Glutamatergic neuron (in vitro differentiated cells): ENCODE measurements at places on chromosomes 2 and 18. TPM values are rescaled to one million over a fixed set of nuclear protein-coding genes. Genes with fewer than 3 reads are reported as not detected.
A peak's percentile ranks its signal among the peaks of the same experiment; 100 is the strongest.

SIX3 gene
- total RNA-seq: 0.86 TPM

HTR2B gene
- not detected for total RNA-seq

LRRTM1 gene
- total RNA-seq: 3.8 TPM

GRCh38 chr2:204370172-204370718 is 175.0 kb upstream of the PARD3B start:
- no peak for DNase-seq

GRCh38 chr2:48982887-48983435 is 171.4 kb downstream of the FSHR start:
- DNase-seq: no peak

GALR1 gene
- total RNA-seq: 0.49 TPM

DNA sequence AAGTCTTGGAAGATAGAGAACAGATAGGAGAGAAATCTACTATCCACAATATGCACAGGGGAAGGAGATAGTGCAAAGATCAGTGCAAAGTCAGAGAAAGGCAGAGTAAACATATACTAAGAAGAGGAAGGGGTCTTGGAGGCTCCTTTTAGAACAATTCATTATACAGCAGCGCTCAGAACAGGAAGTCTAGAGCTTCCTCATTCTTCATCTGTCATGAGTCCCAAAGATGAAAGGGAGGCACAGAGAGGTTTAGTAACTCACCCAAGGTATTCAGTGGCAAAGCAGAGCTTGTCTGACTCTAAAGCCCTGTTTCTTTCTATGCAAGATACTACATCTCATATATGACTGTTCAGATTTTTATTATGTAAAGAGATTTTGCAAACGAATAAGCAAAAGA is 1.4 kb downstream of the SP110 start:
- DNase-seq: no peak

CLK1 gene
- 141 TPM for total RNA-seq

DNA sequence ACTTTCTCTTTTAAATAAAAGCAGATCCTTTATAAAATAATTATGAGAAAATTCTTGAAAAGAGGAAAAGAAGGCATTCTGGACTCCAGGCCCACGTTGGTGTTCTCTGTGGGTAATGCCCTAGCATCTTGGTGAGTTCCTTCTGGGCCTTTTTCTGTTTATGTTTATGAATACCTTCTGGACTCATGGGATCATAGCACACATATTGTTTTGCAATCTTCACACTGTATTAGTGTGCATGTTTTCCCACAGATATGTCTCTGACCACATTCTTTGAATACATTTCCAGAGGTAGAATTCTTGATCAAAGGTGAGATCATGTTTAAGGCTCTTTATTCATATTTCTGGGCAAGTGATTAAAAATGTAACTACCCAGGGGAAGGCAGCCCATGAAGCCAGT is 15.9 kb downstream of the GLI2 start:
- DNase-seq: no peak

DNA sequence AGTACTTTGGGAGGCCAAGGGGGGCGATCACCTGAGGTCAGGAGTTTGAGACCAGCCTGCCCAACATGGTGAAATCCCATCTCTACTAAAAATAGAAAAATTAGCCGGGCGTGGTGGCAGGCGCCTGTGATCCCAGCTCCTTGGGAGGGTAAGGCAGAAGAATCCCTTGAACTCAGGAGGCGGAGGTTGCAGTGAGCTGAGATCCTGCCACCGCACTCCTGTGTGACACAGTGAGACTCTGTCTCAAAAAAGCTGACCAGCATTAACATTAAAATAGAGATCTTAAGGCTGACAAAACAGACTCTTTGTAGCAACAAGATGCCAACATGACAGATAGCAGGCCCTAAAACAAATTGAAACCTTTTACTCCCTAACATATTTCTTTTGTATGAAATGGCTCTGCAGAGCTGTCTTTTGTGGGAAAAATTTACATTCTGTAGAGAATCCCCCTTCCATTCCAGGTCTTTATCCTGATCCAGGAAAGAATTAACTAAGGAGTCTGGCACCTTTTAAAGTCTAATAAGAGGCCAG is 213.9 kb downstream of the RAB3GAP1 start:
- no peak for DNase-seq

DNA sequence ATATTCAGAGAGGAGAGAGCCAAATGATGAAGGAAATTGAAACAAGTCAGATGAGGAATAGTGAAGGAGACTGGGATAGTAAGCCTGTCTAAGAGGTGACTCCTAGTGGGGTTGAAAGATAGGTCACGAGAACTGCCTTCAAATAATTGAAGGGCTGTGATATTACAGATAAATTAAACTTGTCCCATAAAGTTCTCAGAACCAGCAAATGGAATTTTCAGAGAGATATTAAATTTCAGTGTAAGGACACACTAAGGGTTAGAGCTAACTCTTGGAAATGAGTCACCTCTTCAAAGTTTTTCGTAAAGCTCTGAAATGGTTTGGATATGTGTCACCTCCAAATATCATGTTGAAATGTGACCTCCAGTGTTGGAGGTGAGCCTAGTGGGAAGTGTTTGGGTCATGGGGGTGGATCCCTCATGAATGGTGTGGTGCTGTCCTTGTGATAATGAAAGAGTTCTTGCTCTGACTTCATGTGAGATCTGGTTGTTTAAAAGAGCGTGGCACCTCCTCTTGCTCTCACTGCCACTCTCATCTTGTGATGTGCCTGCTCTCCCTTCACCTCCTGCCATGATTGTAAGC is 87.3 kb downstream of the BABAM2 start:
- no peak for DNase-seq

DNA sequence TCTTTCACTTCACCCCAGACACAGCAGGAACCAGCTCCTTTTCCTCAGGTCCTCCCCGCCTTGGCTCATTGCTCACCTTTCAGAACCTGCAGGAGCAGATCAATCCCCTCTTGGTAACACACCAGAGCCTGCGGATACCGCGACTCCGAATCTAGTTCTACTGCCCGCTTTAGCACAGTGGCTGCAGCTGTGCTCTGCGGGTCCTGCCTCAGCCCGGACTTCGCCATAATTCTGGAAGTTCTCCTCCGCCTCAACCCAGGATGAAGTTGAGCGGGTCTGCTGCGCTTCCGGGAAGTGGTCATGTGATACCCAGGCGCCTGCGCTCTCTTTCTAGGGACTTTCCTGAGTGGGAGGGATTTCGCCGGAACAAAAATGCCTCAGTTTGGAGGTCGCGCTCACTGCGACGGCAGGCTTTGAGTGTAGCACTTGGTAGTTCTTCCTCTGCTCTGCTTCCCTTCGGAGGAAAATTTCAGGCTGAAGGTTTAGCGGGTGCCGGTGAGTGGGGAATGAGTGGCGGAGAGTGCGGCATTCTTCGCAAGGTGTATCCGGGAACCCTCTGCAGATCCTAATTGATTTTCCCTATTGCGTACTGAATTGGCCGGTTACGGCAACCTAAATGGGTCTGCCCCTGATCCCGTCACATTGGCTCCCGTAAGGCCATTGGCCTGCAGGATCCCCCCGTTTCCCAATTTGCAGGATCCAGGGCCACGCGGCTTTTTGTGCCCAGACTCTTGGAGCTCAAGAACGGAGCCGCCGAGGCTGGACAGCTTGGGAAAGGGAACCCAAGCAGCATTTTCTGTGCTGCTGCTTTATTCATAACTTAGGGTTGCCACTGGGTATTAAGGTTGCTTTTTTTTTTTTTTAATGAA is at the start of the genes MITD1 and MRPL30:
Gene MITD1, minus strand, starts transcription at position 304 of the 869 bp plus-strand sequence. Its CDS starts 77 bp downstream, at position 227.
Gene MRPL30, plus strand, starts transcription at position 430 of the 869 bp plus-strand sequence. CDS start 5,020 bp downstream, outside the sequence.
- DNase-seq: peak; percentile 87

DNA sequence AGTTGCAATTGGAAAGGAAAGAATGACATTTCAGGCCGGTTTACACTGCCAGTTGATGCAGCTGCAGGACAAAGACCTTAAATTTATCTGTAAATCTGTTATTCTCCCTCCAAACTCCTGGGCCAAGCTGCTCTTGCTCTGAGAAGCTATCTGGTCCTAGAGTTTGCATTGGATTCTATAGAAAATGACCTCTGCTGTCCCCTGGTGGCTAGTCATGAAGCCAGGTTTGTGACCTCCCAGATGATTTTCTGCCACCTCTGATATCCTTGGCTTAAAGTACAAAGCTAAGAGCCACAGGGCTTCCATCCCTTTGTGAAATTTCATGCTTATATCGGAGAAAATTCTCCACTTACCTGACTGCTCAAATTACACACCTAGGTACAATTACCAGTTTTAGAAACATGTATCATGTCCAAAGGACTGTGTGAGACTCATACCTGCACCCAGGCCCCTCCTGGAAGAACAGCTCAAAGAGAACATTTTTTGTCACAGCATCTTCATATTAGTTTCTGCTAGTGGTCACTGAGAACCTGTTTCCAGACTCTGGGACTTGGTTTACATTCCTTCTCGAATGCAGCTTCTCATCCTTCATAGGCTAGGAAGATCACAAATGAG is 28.9 kb upstream of the IER3IP1 start:
- peak; percentile 49 for DNase-seq

FBXO15 gene
- total RNA-seq: 0.76 TPM

GRCh38 chr2:164015328-164016123 is 279.7 kb upstream of the FIGN start:
- DNase-seq: no peak

DNA sequence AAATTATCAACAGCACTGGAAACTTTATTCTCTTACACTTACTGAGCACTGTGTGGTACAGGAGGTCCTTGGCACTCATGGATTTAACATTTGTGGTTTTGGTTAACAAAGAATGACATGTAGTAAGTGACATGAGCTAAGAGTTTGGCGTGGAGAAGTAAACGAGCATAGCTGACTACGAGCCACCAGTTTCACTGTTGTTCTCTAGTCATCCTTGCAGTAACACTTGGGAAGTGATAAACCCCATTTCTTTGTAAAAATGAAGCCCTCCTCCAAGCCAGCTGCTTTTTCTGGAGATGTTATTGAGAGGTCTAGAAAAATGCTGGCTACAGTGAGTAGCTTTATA is 32.7 kb downstream of the QPCT start:
- DNase-seq: no peak
